ENCODE measurements at places on chromosomes 6 and 20. TPM values are rescaled to one million over a fixed set of nuclear protein-coding genes. Genes with fewer than 3 reads are reported as not detected.

PPP1R11 gene
- 41.1 TPM for total RNA-seq

ZC2HC1B gene
- total RNA-seq, result not detected

IRAK1BP1 gene
- total RNA-seq, result 0.64 TPM

FILIP1 gene
- total RNA-seq, result 0.32 TPM

TNNC2 gene
- total RNA-seq, result not detected

FARS2 gene
- total RNA-seq, result 10.2 TPM

SNAP25 gene
- total RNA-seq, result 15.4 TPM

KIF25 gene
- total RNA-seq, result not detected

UBE2C gene
- total RNA-seq, result 240 TPM

HUS1B gene
- total RNA-seq, result 0.31 TPM

EFCAB8 gene
- not detected for total RNA-seq

TP53TG5 gene
- not detected for total RNA-seq

PGC gene
- not detected for total RNA-seq

CLDN20 gene
- not detected for total RNA-seq

MLIP gene
- not detected for total RNA-seq
